ENCODE measurements at places on chromosomes 12 and 14.

GRCh38 chr14:80150301-80150700, 61.0 kb downstream of the DIO2 start:
- no peak for DNase-seq

DNA sequence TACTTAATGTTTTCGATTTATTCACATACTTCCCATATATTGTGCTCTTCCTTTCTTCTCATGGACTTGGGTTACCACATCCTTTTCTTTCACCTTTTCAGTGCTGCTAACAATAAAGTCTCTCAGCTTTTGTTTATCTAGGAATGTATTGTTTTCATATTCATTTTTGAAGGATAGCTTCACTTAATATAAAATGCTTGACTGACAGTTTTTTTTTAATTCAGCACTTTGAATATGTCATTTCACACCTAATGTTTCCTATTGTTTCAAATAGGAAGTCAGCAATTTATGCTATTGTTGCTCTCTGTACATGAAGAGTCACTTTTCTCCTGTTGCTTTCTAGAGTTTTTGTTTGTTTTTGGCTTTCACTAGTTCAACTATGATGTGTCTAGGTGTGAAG, 738.3 kb upstream of the STXBP6 start:
- DNase-seq = no peak

GRCh38 chr14:33357225-33358010, 418.7 kb downstream of the NPAS3 start:
- DNase-seq = peak; percentile 64

GRCh38 chr14:96206461-96206860, 1.8 kb downstream of the BDKRB2 start:
- no peak for DNase-seq

DNA sequence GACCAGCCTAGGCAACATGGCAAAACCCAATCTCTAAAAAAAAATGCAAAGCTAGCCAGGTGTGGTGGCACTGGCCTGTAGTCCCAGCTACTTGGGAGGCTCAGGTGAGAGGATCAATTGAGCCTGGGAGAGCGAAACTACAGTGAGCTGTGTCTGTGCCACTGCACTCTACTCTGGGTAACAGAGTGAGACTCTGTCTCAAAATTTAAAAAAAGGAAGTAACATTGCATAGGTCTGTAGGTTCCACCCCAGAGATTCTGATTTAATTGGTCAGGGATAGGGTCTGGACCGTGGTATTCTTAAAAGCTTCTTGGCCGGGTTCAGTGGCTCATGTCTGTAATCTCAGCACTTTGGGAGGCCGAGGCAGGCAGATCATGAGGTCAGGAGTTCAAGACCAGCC, 26.2 kb downstream of the ZC2HC1C start:
- no peak for DNase-seq

- peak; percentile 62 for DNase-seq
Measured at GRCh38 chr12:108616941-108617858, 16.5 kb downstream of the SELPLG start.

DNA sequence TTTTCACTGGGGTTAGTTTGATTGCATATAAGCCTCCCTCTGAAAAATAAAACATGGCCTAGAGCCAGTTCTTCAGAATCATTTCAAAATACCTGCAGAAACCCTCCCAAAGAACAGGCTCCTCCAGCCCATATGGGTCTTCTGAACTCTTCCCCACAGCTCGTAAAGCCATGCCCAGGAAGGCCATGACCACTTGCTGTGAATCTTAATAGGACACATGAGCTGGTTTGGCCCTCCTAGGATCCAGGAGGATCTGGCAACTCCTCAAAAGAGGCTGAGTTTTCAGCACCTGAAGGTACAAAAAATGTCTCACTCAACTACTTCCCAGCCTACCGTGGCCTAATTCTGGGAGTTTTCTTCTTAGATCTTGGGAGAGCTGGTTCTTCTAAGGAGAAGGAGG, 2.4 kb downstream of the MYBPC1 start:
- DNase-seq = no peak

GRCh38 chr14:34741840-34742239, 27.4 kb upstream of the CFL2 start:
- no peak for DNase-seq

- DNase-seq = peak; percentile 76
Measured at GRCh38 chr12:52248541-52249461, 15.8 kb downstream of the KRT7 start.

GRCh38 chr12:66423266-66423665, 121.0 kb downstream of the HELB start:
- no peak for DNase-seq

DNA sequence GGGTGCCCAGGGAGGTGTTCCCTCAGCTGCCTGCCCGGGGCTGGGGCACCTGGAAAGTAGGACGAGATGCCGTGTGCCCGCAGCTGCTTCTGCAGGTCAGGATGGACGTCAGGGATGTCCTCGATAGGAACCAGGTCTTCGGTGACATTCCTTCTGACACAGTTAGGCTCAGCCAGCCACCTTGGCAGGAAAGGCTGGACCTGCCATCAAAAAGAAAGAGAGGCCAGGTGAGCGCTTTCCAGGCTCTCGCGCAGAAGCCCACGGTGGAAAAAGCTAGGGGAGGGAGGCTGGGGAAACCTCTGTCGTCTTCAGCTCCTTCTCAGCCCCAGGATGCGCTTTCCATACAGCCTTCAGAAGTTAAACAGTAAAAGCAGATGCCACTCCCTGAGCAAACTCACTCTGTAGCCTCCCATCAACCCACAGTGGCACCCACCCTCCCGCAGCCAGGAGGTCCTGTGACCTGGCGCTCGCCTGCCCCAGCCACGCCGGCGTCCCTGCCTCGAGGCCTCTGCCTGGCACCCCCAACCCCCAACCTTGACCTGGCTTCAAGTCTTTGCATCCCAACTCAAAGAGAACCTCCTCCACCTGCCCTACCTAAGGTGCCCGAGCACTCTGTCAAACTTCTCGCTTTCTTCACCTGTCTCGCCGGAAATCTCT, 1.3 kb downstream of the DDX51 start:
- DNase-seq = no peak

DNA sequence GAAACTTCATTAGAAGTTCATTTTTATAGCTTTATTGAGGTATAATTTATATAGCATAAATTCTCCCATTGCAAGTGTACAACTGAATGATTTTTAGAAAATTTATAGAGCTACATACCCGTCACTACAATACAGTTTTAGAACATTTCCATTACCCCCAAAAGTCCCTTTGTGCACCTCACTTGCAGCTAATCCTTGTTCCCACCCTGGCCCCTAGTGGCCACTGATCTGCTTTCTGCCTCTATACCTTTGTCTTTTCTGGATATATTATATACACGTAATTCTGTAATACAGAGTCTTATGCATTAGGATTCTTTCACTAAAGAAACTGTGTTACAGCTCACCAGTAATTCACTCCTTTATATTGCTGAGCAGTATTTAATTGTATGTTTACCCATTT, 145.1 kb upstream of the DIO2 start:
- DNase-seq = no peak

GRCh38 chr14:57501039-57501557, 7.4 kb upstream of the CCDC198 start:
- no peak for DNase-seq

DNA sequence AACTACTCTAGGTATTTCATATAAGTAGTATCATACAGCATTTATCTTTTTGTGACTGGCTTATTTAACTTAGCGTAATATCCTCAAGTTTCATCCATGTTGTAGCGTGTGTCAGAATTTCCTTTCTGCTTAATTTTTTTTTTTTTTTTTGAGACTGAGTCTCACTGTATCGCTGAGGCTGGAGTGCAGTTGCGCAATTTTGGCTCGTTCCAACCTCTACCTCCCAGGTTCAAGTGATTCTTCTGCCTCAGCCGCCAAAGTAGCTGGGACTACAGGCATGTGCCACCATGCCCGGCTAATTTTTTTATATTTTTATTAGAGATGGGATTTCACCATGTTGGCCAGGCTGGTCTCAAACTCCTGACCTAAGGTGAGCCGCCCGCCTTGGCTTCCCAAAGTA, 28.9 kb downstream of the PNMA1 start:
- DNase-seq = no peak

DNA sequence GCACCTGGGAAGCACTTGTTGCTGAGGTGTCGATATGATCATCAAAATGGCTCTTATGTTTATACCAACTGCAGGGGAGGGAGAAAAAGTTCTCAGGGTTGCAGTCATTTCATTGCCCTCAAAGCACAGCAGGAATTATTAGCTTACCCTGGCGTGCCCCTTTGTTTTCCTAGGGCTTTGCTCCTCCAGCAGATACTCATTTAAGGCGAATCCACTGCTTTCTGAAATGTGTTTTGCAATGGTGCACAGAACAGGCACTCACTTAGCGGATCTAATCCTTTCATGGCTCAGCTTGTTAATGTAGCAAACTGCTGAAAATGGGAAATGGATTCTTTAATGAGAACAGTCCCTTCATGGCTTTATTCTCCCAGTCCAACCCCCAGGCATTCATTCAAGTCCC, 76.7 kb downstream of the NKX2-1 start:
- no peak for DNase-seq

DNA sequence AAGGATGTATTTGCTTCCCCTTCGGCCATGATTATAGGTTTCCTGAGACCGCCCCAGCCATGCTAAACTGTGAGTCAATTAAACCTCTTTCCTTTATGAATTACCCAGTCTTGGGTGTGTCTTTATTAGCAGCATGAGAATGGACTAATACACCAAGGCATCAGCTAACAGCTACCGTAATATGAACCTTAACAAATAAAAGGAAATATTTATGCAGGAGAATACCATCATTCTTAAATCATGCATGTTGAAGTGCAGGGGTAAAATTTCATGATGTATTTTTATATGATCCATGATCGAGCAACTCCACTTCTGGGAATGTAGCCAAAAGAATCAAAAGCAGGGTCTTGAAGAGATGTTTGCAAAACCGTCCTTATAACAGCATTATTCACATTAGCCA, 379.0 kb downstream of the NPAS3 start:
- no peak for DNase-seq

DNA sequence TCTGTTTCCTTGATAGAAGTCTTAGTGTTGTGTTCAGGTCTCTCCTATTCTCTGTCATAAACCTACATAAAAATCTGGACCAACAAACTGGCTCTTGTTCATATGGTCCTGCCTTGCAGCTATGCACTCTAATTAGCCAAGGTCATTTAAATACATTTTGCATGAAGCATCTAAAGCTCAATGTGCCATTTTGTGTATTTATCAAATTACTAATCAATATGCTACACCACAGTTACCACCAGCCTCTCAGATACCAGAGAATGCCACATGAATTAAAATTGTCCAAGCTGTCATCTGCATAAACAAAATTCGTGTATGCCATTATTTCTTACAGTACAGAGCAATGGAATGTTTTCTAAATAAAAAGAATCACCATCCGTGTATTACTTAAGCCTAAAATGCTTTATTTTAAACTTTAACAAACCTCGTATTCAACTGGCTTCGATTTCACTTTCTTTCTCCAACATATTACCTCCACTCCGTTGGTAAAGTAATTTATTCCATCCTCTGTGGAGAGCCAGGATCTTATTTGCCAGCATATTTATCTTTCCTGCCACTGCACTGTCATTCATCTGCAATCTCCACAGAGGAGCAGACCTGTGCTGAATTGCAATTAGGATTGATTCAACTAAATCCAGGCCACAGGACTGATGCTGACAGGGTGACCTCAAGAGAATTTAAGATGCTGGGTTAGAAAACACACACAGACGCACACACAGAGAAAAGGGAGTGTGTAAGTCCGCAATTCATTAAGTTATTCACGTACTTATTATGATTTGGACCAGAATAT, 284.1 kb upstream of the FOXG1 start:
- DNase-seq = no peak

- DNase-seq = no peak
Measured at GRCh38 chr14:59429790-59430189, 35.4 kb downstream of the GPR135 start.

DNA sequence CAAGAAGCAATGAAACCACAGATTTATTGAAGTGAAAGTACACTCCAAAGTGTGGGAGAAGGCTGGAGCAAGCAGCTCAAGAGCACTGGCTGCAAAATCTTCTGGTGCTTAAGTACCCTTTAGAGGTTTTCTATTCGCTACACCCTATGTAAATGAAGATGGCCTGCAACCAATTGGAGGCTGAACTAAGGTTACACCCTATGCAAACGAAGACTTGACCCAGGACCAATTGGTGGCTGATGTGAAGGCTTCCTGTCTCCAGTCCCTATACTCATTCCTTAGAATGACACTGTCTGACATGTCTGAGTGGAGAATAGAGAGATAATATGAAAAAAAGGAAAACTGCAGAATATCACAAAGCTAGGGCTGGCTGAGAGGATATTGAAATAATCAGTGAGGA, 57.2 kb downstream of the ALG10B start:
- DNase-seq = no peak

DNA sequence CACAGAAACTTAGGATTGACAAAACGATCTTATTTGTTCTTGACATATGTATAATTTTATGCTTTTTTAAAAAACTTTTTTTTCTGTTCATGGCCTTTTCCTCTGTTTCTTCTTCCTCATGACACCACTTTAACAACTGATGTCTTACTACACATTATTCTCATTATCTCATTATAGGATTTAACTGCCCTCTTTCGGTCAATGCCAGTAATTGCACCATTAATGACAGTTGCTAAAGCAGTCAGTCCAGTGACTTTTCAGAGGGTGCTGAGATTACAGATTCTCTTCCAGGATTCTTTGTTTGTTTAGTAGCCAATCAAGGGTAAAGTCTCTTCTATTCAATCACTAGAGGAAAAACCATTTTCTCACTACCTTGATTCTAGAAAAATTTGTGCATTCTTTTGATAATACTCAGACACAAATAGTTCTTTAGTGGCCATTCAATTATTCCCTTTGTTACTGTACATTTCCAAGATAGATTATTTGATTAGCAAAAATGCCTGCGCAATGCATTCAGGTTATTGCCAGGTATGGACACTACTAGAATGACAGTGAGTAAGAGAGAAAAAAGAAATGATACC, 50.1 kb downstream of the KLRG1 start:
- DNase-seq = peak; percentile 72

DNA sequence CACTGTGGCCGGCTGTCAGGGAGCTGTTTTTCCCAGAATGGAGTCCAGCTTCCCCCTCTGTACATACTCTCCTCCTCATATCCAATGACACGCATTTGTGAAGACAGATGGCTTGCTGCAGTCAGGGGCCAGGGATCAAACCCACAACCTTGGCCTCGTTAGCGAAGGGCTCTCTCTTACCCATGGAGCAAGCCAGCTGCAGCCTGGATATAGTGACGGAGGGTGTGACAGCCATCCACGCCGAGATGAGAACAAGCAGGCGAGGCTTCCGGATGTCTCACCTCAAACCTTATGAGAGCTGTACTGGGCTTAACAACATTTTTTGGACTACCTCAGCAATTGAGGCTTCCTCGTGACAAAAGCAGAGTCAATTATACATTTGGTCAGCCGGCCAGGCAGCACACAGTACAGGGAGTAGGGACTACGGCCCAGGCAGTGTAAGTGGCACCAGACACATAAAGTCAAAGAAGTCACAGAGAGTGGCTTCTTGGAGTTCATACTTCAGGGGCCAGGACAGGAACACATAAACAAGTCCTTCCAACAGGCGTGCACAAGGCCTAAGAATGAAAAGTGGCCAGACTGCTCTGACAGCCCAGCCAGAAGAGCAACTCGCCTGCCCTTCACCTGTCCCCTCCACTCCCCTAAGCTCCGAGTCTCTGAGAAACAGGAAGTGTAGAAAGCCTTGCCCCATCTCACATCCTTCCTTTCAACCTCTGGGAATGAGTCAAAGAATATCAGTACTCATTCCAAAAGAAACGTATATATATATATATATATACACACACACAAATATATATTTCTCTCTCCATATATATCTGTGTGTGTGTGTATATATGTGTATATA, 115.1 kb downstream of the TTC7B start:
- no peak for DNase-seq
